Stimulated activated CD4-positive, alpha-beta T cell treated with anti-CD3 and anti-CD28 coated beads, TNF-alpha, amount 100 ng/mL, for 48 hours (primary cell): ENCODE measurements at places on chromosomes 1 and 21.
A peak's percentile ranks its signal among the peaks of the same experiment; 100 is the strongest.

- no peak for DNase-seq
Measured at GRCh38 chr21:14711287-14711686, 165.2 kb upstream of the SAMSN1 start.

- DNase-seq: no peak
Measured at GRCh38 chr1:246110343-246111219, 396.5 kb downstream of the SMYD3 start.

- no peak for DNase-seq
Measured at GRCh38 chr1:203089001-203089650, 3.3 kb upstream of the MYOG start.

- DNase-seq: no peak
Measured at GRCh38 chr21:45303091-45303615, 15.5 kb upstream of the POFUT2 start.

DNA sequence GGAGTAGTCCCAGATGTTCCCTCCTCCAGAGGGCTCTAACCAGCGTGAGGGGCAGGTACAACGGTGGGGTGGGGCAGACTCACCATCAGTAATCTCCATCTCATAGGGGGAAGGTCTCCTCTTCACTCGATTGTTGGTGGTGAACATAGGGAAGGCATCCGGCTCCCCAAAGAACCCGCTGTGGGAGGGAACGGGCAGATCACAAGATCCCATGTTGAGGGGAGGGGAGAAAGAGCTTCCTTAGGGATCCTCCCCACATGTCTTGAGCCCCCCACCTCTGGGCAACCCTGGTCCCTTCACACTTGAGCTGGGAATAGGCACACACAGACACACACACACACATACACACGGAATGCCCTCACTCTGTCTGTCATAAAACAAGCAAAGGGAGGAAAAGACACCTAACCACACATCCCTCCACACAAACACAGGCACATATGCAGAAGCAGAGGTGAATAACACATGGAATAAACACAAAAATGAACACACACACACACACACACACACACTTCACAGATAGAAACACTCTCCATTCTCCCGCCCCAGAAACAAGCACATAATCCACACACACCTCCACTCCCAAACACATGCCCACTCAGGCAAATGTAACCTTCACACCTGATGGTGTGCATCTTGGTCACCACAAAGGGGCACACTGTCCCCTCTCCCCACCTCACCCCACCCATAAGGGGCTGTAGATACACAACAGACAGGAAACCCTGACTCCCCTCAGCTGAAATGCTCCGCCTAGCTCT lies 7.9 kb downstream of the TAL1 start:
- DNase-seq: no peak

- no peak for DNase-seq
Measured at GRCh38 chr21:44844256-44844655, 26.4 kb upstream of the SUMO3 start.

DNA sequence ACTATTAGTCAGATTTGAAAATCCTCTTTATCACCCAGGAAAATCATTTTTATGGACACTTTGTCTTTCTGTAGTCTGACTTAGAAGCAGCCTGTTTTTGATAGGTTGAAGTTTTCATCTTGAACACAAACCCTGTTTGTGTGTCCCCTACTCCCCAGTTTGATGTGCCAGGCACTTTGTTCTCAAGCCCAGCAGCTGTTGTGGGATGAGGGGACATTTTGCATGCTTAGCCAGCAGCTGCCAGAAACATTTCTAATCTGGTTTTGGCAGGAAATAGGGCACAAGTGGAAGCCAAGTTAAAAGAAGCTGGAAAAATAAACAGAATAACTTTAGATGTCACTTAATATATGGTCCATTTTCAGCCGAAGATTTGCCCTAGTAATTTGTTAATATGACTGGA lies 29.9 kb downstream of the ACTN2 start:
- no peak for DNase-seq

DNA sequence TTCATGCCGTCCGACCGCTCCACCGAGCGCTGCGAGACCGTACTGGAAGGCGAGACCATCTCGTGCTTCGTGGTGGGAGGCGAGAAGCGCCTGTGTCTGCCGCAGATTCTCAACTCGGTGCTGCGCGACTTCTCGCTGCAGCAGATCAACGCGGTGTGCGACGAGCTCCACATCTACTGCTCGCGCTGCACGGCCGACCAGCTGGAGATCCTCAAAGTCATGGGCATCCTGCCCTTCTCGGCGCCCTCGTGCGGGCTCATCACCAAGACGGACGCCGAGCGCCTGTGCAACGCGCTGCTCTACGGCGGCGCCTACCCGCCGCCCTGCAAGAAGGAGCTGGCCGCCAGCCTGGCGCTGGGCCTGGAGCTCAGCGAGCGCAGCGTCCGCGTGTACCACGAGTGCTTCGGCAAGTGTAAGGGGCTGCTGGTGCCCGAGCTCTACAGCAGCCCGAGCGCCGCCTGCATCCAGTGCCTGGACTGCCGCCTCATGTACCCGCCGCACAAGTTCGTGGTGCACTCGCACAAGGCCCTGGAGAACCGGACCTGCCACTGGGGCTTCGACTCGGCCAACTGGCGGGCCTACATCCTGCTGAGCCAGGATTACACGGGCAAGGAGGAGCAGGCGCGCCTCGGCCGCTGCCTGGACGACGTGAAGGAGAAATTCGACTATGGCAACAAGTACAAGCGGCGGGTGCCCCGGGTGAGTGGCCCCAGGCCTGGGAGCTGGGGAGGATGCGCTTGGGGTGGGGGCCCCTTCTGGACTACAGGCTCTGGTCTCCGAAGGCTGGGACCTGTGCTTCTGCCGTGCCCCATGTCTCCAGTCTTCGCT lies 1.1 kb downstream of the SKI start:
- DNase-seq: no peak

GRCh38 chr21:46119144-46119636 lies 21.3 kb downstream of the COL6A2 start:
- no peak for DNase-seq

DNA sequence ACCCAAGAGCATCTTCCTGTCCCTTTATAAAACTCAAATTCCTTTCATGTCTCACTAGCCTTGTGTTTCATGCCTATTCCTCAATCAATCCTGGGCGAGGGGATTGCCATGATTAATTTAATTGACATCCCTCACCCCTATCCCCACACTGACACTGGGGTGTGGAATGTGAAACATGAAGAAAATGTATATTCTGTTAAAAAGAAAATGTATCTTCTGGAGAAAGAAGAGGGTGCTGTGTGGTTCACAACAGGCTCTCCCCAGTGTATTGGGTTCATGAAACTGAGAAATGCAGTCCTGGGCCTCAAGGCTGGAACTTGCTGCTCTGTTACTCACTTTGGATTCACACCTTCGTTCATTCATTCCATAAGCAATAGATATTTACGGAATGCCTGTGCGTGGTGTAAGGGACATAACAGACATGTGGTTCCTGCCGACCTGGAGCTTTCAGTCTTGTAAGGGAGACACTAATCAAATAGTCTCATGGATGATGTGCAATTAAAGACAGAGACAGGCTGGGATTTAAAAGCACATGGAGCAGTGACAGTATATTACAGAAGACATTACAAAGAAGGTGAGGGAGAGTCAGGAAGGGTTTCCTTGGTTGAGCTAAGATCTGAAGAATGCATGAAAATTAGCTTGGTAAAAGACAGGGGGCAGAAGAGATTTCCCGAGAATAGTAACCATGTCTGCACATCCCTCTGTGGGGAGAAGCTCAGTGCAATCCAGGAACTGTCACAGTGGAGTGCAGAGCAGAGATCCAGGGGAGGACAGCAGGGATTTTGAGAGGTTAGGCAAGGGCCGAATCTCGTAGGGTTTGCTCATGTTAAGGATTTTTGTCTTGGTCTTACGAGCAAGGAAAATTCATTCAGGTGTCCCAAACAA lies 32.1 kb downstream of the SERTAD4 start:
- DNase-seq: no peak

- no peak for DNase-seq
Measured at GRCh38 chr1:19552291-19553010, 67.1 kb upstream of the CAPZB start.

DNA sequence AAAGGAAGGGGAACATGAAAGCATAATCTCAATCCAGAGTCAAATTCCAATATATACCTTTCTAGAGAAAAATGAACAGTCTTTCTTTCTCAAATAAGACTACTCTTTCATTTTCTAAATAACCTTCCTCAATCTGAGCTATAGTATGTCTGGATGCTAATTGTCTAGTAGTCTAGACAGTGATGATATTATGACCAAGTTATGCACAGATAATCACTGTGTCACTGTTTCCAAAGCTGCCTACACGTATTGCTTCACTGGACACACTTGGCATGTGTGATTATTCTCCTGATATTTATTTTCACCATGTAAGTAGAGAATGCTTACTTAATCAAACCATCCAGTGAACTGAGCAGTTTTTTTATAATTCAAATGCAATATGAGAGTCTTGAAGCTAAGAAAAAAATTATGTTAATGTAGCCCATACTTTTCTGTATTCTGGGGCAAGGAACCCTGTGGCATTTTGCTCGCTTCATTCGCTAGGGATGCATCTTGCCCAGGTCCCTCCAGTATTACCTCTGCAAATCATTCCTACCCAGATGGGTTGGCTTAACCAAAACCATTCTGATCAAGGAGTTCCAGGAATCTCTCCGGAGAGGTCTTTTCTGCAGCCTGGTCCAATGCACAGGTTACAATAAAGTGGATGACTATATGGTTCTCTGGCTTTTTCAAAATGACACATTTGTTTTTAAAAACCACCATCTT lies 303.1 kb upstream of the RUNX1 start:
- DNase-seq: no peak

DNA sequence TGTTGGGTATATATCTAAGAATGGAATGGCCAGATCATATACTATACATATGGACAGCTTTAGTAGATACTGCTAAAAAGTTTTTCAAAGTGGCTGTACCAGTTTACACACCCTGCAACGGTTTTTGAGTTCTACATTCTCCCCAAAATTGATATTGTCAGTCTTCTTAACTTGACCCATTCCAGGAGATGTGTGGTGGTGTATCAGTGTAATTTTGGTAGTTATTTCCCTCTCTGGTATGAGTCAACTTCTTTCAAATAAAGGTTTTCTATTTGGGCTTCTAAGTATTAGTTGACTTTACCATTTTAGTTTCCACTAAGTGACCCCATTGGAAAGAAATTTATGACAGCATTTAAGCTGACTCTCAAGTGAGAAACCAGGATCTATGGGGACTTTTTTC lies 29.2 kb downstream of the INKA2 start:
- DNase-seq: no peak

- DNase-seq: no peak
Measured at GRCh38 chr1:118210723-118211110, 25.7 kb upstream of the SPAG17 start.

DNA sequence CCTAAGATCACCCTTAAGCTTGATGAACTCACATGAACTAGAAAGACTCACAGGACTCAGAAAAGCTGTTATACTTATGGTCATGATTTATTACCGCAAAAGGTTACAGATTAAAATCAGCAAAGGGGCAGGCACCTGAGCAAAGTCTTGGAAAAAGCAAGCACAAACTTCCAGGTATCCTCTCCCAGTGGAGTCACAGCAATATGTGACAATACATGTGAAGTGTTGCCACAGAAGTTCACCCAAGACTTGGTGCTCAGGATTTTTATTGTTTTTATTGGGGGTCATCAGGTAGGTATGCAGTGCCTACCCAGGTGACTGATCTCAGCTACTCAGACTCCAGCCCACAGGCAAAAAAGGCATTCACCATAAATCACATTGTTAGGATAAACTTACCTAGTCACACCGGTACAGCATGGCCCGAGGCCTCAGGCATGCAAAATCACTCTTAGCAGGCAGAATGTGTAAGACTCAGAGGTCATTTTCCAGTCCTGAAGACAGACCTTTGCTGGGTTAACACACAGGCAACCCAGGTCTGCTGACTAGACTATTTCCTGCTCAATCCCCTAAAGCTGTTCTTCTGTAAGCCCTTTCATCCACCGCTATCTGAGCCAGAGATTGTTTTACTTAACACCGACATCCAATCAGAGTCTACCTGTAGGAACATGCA lies 55.6 kb downstream of the SSX2IP start:
- no peak for DNase-seq

GRCh38 chr1:54848134-54848948 lies 38.7 kb downstream of the DHCR24 start:
- no peak for DNase-seq

- no peak for DNase-seq
Measured at GRCh38 chr1:1419363-1419812, 1.7 kb downstream of the ANKRD65 start.

DNA sequence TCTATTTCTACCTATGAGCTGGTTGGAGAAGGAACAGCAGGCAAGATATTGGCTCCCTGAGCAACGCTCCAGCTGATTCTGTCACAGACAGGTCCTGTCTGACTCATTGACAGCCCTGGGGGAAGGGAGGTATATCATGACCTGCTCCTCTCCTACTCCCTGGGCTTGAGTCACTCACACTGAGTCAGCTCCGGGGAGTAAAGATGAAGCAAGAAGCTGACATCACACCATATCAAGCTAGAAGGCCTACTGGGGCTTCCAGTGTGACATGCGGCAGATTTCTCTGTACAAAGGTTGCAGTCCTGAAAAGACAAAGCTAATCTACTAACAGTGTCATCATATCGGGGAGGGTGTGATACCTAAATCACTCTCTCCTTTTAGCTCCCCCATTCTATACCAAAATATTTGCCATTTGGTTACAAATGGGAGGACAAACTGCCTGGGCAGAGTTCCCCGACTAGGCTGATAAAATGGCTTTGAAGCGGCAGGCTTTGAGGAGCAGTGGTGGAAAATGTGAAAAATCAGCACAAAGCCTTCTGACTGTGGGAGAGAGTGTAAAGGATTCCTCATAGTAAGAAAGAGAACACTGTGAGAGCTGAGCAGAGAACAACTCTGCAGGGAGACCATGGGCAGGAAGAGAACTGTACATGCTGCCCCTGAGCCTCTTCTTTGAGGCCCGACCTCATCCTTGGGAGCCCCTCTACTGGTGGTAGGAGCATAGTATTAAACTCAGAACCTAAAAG lies 15.5 kb downstream of the PI4KB start:
- peak; percentile 85 for DNase-seq

DNA sequence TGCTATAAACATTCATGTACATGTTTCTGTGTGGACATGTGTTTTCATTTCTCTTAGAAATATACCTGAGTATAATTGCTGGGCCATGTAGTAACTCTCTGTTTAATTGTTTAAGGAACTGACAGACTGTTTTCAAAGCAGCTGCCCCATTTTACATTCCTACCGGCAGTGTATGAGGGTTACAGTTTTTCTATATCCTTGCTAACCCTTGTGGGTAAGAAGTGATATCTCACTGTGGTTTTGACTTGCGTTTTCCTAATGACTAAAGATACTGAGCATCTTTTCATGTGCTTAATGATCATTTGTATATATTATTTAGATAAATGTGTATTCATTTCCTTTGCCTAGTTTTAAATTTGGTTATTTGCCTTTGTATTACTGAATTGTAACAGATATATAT lies 81.7 kb downstream of the DNM3 start:
- no peak for DNase-seq
